ENCODE measurements at places on chromosomes 4 and X. TPM values are rescaled to one million over a fixed set of nuclear protein-coding genes. Genes with fewer than 3 reads are reported as not detected.

GRCh38 chrX:83759872-83760271, 101.1 kb upstream of the CYLC1 start:
- H3K36me3 ChIP-seq, result no peaks in the 10 kb centered on the region
- DNase-seq, result no peak
- H3K27me3 ChIP-seq, result no peaks in the 10 kb centered on the region
- H3K4me1 ChIP-seq, result no peaks in the 10 kb centered on the region
- H3K27ac ChIP-seq, result no peak overlapping the region

DNA sequence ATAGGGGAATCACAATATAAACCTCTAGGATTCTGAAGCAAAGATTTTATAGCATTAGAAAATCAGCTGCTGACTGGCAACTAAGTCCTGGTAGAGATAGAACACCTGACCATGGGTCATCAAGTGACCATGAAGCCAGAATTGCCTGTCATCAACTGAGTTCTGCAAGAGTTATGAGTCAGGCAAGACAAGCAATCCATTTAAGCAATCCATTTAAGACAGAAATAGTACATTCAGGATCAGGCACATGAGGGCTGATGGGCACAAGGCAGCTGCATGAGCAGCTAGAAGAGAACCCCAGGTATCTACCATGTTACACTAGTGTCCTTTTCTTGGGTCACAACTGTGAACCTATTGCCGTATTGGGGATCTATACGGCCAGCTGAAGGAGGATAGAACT, 98.9 kb downstream of the SPRY1 start:
- H3K4me3 ChIP-seq, result no peak overlapping the region
- no peak for DNase-seq
- no peaks in the 10 kb centered on the region for H3K36me3 ChIP-seq
- no peaks in the 10 kb centered on the region for H3K4me1 ChIP-seq
- no peaks in the 10 kb centered on the region for H3K27me3 ChIP-seq

CISD2 gene
- 24.7 TPM for total RNA-seq

PTPN13 gene
- 69.9 TPM for total RNA-seq

Data from upper lobe of right lung (tissue), 1 donor.